ENCODE measurements at places on chromosomes 2 and 18.

DNA sequence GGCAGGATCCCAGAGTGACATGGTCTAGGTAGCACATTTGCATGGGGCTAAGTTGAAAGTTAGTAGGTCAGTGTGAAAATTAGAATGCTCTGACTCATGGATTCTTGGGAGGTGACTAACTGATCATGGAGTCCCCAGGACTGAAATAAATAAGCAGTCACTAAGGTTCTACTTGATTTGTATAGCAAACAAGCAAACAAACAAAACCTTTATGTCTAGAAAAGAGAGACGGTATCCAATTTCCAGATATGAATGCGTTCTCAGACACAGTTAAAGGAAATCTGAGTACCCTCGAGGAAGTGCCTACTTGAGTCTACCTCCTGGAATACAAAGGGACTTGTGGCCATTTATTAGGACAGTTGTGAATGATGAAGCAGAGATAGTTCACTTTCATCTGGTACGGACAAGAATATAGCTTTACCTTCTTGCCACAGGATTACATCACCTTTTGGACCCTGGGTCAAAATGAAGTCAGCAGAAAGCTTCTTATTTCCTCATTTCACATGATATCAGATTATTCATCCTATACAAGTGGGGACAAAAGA is 54.3 kb upstream of the AGPS start:
- no peak for DNase-seq

DNA sequence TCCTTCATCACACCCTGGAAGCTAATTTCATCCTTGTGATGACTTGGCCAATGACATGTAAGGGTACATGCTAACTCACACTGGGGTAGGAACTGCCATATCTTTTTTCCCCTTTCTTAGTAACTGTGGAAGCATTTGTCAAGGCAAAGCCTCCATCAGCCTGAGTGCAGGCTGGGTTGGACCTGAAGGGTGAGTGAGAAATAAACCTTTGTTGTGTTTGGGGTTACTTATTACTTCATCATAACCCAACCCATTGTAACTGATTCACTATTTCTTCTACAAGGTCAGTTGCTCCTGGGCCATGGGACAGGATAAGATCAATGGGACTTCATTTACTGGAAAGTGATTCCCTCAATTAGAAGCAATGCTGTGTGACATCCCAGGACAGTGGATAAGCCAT is 108.4 kb downstream of the COL6A3 start:
- DNase-seq, result no peak

GRCh38 chr2:234329202-234329960 is 167.5 kb downstream of the ARL4C start:
- no peak for DNase-seq

DNA sequence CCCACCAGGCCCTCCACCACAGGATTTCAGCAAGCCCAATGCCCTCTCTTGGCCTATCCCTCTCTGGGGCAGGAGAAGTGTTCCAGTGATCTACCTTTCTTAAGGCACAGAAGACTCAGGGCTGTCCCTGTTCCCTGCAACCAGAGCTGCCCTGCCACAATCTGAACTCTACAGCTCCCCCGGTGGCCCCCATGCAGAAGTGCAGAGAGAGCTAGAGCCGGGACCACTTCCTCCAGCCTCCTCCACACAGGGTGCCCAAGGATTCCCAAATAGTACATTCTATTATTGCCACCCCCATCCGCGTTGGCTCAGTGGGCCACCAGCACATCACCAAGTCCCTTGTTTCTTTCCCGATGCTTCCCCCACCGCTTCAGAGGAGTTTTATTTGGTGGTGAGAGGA is 114.8 kb upstream of the PTPRM start:
- peak; percentile 22 for DNase-seq

DNA sequence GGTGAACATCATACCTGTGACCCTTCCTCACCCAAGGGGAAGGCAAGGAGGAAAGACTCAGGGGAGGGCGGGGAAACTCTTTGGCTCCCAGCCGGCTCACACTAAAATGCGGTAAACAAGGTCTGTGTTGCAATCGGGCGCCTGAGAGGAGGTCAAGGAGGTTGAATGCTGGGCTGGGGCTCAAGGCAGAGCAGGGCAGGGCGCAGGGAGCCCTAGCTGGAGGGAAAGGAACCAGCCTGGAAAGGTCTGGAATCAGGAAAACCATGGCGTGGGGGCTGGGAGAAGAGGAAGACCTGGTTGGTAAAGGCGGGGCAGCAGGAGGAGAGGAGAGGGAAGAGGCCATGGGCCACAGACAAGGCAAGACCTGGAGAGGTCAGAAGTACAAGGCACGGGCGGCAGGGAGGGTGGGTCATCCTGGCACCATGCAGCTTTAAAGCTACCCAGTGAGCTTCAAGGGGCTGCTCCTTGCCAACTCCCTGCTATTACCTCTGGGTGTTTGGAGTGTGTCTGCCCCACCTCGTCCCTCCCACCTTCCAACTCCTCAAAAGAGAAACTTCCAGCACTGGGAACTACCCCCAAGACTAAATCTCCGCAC is 4.8 kb upstream of the TMEM37 start:
- no peak for DNase-seq

DNA sequence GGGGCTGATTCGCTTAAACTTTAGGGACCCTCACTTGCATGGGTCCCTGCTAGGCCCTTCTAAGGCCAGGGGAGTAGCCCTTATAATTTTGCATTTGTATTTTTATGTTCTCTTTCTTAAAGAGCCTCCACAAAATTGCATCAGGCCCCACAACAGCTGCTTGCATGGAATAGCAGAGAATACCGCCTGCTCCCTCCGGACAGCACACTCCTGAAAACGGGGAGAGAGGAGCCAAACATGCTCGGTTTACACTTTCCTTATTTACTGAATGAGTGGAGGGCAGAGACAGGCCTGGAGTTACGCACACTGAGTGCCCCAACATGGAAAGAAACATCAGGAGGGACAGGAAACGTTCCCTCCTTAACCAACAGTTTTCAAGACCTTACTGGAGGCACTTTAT is 132.2 kb downstream of the ANTXR1 start:
- no peak for DNase-seq

DNA sequence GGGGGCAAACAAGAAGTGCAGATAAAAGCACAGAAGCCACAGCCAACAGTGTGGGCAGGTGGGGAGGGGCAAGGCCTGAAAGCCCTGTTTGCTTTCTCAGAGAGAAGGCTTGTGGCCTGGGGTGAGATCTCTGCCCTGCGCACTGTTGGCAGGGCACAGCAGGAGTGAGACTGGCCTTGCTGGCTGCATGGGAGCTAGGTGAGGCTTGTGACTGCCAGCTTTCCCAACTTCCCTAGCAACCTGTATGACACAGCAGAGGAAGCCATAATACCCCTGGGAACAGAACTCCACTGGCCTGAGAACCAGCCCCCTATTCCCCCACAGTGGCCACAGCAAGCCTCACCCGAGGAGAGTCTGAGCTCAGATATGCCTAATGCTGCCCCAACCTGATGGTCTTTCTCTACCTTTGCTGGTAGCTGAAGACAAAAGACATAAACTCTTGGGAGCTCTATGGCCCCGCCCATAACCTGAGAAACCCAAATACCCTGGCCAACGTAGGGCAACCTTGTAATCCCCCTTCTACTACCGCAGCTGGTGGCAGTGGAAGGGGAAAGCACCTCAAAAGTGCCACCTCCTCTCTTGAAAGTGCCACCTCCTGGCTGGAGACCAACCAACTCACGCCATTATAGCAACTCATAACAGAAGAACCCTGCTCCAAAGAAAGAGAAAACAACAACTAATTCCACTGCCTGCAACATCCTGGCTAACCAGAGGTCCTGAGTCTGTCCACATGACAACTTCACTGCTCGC is 44.4 kb downstream of the LCT start:
- no peak for DNase-seq

DNA sequence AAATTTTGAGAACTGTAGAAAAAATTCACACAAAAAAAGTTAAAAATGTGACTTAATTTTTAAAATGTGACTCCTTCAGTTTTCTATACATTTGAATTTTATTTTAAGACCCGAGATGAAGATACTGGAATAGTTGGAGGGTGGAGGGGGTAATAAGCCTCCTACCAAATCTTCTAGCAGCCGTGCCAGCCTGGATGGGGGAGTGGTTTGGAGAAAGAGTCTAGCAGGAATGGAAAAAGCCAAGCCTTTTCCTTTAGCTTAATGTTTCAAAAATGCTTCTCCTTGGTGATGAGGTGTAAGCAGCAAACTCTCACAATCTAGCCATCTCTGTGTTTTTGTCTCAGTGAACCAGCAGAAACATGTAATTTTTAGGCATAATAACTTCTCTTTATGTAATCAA is 14.7 kb downstream of the CASP8 start:
- DNase-seq, result no peak

GRCh38 chr2:229043681-229044080 is 227.4 kb downstream of the PID1 start:
- no peak for DNase-seq

DNA sequence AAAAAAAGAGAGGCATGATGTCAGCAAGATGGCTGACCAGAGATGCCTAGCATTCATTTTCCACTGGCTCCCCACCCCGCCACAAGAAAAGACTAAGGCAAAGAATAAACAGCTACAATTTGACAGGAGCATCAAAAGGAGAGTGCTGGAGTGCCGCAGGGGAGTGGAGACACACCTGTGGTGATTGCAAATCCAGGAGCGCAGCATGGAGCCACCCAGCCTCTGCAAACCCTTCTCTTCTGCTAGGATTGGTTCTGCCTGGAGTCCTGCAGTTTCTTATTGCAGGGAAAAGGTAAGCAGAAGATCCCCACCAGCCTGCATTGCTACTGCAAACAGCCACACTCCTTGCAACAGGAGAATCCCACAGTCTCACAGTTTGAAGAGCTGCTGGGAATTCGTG is 26.1 kb downstream of the BOLL start:
- DNase-seq, result no peak

DNA sequence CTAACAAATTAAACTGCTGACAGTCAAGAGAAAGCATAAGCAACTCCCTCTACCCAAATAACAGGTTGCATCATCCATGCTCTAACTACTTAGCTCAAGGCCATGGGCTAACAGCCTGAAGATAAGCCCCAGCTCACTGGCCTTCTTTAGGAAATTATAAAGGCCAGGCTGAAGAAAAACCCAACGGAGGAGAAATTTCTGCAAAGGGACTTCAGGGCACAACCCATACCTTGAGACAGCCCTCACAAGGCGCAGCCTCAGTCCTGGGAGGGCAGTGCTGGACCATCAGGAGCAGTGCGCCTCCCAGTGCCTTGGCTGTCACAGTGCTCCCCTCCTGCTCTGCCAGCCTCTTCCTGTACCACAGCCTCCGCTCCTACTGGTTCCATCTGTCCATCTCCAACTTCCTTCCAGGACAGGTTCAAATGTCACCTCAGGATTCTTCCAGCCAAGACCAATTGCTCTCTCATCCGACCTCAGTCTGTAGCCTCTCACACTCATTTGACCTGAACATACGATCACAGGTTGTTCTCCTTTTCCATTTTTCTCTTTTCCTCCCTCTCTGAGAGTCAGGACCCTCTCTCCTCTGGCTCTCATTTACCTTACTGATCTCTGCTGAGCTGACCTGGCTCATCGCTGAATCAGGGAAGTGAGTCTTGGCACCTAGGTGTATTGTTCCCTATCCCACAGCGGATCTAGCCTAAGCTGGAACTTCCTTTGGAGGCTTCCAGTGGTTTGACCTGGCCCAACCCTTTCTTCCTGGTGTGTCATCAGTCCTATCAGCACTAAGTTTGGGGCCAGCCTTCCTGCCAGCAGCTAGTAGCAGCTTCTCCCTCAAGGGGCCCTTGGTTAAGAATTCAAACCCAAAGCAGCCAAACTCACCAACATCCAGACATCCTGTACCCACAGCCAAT is 1.9 kb downstream of the MCFD2 start:
- no peak for DNase-seq

- DNase-seq, result no peak
These were observed 25.6 kb upstream of the TMEM178A start for GRCh38 chr2:39640107-39640506.

DNA sequence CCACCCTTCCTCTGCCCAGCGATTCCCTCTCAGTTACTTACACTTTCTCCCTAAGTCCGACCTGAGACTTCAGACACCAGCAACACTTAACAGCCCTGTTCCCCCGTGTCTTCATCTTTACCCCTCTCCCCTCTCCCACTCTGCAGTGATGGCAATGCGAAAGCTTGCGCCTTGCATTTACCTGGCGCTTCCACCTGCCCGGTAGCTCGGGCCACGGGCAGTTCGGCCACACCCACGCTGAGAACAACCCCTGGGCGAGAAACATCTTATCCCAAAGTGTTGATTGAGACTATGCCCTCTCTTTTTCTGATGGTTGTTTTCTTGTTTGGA is 558 bp downstream of the DNAJC10 start:
- no peak for DNase-seq

Measured in GM10248 (cell line).